ENCODE measurements at places on chromosomes 6 and 20.

DNA sequence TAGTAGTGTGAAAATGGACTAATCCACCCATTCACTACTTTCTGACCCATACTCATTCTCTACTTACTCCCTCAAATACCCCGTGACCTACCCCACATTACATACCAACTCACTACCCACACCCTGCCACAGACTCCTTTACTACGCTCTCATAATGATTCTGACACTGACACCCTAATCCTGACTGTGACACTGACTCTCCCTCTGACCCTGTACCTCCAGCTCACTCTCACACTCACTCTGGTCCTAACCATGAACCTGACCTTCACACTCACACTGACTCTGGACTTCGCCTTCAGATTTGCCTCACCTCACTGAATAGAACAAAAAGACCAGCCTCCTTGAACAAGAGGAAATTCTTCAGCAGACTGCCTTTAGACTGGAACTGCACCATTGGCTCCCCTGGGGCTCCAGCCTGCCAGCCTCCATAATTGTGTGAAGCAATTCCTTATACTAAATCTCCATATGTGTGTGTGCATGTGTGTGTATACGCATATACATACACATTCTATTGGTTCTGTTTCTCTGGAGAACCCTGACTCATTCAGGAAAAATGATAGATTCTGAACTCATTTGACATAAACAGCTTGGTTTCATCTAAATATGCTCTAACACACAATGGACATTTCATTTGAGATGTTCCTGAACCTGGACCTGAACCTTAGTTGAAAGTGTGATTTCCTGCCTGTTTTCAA is 10.5 kb upstream of the ZNF343 start:
- no peak for DNase-seq

DNA sequence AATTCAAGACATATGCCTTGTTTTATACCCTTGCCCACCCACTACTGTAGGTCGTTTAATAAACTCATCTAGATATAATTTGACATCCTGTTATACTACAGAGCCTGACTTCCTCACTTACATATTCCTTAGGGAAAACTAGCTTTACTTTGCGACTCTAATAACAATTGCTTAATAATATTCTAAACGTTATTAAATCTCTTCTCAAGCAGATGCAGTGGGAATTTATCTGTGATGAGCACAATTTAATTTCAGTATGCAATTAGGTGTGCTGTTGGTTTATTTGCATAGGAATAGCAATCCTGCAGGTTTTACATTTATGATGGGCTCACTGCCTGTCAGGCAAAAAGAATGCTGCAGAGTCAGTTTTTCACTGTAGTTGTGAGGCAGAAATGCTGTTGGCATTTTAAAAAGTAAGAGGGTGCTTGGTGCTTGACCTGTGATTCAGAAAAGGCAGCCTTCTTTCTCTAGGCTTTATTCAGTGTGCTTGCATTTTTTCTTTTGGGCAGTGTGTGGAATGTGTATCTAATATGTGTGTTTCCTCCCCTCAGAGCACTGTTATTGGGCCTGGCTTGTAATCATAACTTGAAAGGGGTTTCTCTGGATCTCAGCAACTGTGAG is 152.3 kb upstream of the SCGN start:
- peak; percentile 67 for DNase-seq

DNA sequence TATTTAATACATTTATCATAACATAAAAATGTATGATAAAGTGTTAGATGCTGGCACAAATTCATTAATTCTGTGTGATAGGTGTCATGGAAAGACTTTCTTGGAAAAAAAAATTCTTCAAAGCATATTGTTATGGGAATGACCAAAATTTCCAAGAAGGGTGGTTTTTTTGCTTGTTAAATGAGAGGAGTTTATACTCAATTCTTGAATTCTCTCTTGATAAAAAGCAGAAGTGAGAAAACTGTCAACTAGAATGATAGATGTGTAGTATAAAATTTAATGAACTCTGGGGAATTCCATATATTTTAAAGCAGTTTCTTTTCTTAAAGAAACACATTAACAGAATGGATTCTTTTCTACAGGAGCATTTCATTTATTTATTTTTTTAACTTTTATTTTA is 62.0 kb upstream of the SNAP91 start:
- DNase-seq = no peak

- no peak for DNase-seq
Observed at GRCh38 chr6:49988900-49989299, 19.5 kb upstream of the DEFB113 start.

Measured in RWPE1 (cell line).